Stimulated activated CD8-positive, alpha-beta memory T cell treated with anti-CD3 and anti-CD28 coated beads, Interleukin-7, amount 100 ng/mL, for 1 hour (primary cell): ENCODE measurements at places on chromosomes 2 and 18.

DNA sequence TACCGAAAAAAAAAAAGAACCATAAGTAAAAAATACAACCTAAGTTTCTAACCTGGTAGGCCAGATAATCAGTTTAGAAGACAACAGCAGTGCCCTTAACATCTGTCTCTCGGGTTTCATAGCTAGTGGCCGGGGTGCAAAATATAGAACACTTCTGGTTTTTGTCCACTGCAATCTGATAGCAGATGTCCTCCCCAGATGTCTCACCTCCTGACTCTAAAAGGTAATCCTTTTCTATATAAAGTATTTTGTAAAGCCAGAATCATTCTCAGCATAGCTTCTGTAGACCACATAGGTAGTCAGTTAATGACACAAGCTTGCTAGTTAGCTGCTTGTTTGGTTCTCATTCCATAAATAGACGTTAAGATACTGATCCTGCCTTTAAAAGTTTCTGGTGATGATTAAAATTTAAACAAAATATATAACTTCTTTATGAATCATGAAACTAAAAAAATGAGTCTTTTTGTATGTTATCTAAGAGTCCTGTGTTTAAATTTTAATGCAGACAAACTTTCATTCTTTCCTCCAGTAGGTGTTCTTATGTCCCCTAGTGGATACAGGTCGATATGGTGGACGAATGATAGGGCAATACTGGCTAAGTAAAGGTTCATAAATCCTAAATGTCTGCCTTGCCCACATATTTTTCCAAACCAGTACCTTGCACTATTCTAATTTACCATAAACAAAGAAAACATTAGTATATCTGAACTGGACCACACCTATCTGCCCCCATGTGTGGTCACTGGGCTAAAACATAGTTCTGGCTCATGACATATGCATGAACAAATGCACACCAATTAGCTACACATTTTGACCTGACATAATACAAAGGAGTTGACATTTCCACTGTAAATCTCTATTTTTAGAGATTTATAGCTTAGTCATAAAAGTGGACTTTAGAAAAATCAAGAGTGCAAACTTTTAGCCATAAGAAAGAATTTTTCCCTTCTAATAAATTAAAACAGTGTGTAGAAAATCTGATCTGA is 171.0 kb downstream of the SRBD1 start:
- DNase-seq, result no peak

GRCh38 chr2:187129868-187130267 is 280.9 kb upstream of the ZSWIM2 start:
- DNase-seq, result no peak

DNA sequence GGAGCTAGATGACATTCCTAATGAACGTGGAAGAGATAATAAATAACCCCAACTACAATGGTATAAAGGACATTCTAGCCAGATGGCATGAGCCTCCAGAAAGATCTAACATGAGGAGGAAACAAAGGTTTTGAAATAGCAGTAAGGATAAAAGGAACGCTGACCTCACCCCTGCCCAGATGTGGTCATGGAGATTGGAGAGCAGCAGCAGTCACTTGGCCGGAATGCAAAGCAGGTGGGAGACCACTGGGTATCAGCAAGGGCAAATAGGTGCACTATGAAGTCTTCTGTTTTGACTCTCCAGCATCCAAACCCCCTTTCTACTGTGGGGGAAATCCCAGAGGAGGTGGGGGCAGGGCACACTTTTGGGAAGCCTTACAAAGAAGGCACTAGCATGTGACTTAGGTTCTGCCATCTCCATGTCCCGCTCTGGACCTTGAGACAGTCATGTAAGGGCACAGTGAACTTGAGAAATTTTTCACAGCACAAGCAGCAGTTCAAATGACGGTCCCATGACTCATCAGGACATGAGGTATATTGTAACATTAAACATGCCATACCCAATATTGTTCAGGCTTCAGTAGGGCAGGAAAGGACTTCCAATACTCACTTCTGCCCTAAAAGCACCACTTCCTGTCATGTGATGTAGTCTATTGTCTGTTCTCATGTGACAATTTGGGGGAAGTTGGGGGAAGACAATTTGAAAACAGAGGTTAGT is 55.2 kb downstream of the METTL4 start:
- no peak for DNase-seq

DNA sequence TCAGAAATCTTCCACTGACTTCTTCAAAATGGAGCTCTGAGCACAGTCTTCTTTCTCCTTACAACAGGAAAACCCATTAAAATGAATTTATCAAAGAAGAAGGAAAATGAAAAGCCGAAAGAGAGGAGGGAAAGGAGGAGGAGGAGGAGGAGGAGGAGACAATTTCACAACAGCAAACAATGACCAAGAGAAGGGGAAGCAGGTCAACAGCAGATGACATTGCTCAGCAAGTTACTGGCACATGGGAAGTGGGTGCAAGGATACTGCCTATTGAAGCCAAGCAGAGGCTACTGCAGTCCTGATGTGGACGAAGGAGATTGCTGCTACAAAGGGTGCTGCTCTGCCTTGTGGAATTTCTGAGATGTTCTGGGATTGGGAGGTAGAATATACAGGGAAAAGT is 268.2 kb upstream of the FBXO11 start:
- DNase-seq, result no peak

DNA sequence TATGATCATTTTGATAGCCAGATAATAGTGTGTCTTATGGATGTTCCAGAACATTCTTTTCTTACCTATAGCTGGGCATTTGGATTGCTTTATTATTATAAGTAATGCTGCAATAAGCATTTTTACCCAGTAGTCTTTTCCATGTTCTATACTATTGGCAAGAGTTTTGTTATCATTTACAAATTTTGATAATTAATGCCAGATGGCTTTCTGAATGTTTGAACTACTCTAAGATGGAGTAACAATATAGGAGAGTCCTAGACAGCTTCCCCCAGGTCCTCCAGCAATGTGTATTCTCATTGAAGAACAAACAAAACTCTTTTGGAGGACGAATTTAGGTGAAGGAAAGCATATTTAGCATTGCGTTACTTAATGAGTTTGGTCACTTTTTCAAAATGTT is 73.0 kb downstream of the INPP4A start:
- DNase-seq, result no peak

GRCh38 chr2:2763351-2764000 is 432.4 kb upstream of the MYT1L start:
- DNase-seq, result no peak

DNA sequence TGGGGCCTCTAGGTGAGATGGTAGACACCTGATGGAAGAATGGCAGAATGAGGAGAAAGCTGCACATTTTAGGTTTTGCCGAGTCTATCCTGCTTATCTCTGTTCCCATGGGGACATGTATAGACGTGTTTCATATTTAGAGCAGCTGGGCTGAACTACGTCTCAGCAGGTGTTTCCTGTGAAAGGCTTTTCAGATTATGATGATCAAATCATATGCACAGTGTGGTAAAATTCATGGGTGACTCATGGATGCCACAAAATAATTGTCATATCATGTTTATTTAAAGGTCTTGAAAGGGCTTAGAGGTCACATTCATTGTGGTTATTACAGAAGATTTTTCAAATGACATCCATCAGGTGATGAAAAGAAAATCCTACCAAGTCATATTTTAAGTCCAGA is 90.5 kb downstream of the ICOS start:
- DNase-seq, result no peak

GRCh38 chr2:199364153-199364552 is 93.6 kb downstream of the SATB2 start:
- DNase-seq, result no peak

GRCh38 chr2:24489465-24490180 is 1.4 kb upstream of the NCOA1 start:
- DNase-seq, result no peak

DNA sequence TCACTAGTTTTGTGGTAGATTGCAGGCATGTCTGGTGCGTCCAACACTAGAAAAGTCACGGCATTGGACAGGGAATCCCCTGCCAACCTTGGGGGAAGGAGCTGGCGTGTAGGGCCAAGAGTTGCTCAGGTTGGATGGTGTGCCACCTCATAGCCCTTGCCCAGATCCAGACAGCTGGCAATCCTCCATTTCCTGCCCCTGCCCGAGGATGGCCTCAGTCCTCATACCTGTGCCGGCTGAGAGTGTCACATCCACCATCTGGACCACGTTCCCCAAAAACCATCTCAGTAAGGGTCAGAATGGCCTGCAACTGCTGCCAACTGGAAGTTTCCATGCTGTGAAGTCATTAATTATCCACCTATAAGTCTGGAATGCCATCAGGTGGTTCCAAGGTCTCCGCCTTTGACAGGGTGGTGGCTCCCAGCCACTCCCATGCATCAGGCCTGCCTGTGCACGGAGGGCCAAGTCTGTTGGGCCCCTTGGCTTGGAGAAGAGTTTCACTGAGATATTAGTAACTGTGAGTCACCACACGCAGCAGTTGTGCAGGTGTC is 55.0 kb downstream of the IMPA2 start:
- no peak for DNase-seq

- DNase-seq, result no peak
Observed at GRCh38 chr2:12451726-12452125, 265.0 kb upstream of the TRIB2 start.

DNA sequence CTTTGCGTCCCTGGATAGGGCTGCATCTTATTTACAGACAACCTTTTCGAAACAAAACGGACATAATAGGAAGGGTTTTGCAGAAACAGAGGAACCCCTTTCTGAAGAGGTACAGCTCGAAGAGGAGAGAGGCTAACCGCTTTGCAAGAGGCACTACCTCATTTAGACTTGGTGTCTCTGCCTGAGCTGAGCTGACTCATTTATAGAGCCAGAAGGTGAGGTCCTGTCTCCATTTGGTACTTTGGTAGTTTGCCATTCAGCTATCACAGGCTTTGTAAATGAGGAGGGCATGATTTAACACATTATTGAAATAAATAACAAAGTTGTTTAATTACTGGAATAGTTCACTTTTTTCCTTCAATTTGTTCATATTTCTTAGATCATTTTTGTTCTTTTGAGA is 2.2 kb upstream of the NXPH2 start:
- no peak for DNase-seq
